ENCODE measurements at places on chromosomes 2 and 18.
A peak's percentile ranks its signal among the peaks of the same experiment; 100 is the strongest.

DNA sequence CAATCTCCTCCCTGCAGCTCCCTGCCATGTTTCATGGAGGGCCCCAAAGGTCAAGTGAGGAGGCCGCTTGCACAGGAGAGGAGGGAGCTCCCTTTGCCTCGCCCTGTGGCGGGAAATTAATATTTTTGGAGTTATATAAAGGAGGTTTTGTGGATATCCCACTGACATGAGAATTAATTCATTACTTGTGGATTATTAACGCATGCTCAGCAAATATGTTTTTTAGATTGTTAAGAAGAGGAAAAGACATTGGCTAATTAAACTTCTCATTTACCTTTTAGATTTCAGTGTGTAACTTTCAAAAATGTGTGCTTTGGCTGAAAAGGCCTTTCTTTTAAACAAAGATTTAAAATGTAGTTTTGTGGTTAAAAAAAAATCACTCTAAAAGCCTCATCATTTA, 474.0 kb downstream of the SOCS6 start:
- DNase-seq, result no peak

DNA sequence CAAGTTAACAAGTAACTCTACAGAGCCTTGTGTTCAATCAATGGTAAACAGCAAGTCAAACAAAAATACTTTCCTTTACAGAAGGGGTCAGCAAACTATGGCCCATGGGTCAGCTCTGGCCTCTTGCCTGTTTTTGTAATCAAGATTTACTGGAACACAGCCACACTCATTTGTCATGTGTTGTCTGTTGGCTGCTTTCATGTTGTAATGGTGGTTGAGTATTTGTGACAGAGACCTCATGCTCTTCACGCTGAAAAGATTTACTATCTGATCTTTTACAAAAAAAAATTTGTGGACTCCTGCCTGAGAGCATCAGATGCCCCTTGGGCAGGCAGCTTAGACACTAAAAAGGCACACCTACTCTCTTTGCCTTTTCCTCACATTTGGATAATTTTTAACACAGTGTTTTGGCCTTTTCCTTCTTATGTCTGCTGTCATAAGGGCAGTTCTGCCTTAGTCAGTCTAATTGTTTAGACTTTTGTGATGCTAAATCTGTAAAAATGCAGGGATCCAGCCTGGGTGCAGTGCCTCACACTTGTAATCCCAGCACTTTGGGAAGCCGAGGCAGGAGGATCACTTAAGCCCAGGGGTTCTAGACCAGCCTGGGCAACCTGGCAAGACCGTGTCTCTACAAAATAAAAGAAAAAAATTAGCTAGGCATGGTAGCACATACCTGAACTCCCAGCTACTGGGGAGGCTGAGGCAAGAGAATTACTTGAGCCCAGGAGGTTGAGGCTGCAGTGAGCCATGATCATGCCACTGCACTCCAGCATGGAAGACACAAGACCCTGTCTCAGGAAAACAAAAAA, 18.3 kb downstream of the IL1B start:
- DNase-seq, result no peak

GRCh38 chr2:86254576-86255538, 55.6 kb downstream of the MRPL35 start:
- DNase-seq, result no peak

DNA sequence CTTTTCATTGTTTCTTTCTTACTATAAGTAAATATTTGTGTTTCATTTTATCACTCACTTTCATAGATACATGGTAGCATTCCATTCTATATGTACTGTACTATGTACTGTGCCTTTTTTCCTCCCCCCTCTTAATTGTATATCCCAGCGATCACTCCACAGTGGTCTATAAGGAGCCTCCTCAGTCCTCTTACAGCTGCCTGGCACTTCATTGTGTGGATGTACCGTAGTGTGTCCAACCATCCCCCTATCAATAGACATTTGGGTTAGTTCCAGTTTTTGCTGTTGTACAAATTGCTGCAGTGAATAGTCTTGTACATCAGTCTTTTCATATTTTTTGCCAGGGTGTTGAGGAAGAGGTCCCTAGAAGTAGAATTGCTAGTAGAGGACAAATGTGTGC, 21.4 kb upstream of the DRC1 start:
- DNase-seq, result no peak

GRCh38 chr2:74835831-74836674, 2.1 kb downstream of the HK2 start:
- peak; percentile 32 for DNase-seq

DNA sequence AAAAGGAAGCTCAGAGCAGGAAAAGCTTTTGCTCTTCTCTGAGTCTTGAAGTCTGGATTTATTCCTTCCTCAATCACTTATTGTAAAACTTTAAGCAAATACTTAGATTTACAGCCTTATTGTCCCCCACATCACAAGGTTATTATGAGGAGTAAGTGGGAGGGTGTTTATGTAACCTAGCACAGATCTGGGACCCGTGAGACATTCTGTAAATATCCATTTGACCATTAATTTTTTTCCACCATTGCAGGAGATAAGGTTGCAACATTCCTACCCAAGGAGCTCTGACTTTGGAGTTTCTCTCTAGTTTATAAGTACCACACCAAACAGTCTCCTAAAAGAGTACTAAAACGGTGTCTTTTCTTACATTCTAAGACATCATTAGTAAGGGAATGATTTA, 52.1 kb upstream of the CTIF start:
- peak; percentile 43 for DNase-seq

DNA sequence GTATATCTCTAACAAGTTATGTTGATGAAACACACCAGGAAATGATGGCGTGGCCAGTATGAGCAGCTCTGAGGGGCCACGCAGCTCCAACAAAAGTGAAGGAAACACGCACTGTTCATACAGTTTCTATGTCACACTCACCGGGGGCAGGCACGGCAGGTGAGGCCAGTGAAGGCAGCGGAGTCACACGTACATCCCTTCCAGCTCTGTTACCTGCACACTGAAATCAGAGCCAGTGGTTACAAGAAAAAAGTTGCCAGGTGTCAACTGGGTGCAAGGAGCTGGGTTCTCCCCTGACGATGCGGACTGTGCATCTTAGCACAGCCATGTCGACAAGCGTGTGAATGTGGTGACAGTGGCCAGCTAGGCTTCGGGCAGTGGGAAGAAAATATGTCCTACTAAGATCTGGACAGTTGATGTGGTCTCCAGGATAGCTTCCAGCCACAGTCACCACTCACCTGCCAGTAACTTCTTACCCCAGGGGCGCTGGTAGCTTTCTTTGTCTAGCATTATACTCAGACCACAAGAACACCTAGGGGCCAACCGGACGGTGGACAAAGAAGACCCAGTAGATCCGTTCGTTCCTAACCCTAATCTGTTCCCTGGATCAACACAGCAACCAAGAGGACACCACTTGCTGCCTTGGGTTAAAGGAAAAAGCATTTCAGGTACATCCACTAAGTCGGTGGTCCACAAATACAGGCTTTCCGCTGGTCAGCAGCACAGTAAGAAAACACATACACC, 10.1 kb downstream of the HJURP start:
- no peak for DNase-seq

DNA sequence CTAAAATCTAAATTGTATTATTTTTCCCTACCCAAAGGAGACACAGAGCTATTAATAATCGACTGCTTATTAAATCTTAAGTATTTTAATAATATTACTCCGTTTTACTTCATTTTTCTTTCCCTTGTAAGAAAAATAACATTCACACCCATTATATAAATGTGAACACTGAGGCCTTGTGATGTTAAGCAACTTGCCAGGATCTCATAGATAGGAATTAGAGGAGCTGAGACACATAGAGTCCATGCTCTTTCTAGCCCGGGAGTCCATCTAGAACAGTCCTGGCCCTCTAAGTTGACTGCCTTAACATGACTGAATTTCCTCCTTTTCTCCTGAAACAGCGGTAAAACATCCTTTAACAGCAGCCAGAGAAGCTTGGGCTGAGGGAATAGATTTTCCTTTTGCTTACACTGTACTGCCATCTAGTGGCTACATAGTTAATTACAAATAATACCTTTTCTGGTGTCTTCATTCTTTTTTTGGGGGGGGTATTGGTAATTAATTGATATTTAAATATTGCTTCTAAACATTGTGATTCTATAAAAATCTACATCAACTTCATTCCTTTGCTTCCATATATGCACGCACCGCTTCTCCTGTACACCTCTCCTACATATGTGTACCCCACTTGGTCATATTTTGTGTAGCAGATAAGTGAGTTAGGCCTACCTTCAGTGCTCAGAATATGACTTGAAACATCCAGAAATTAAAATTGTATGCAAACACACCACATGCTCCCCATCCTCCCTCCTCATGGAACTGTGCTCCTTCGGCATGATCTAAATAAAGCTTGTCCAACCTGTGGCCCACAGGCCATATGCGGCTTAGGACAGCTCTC, 125.8 kb upstream of the HNMT start:
- peak; percentile 53 for DNase-seq

DNA sequence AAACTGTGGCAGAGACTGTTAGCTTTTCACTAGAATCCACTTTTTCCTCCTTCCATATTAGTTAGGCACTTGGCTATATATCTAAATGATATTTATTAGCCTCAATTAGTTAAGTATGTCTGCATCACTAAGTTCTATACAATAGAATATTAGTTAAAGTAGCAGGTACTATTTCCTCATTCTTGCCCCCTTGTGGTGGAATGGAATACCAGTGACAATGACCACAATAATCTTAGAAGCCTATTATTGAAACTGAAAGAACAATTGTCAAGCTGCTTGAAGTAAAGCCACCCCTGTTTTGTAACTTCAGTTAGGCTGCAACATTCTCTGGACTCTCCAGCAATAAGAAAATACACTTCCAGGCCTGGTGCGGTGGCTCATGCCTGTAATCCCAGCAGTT, 476.3 kb upstream of the VWC2L start:
- DNase-seq, result peak; percentile 12

DNA sequence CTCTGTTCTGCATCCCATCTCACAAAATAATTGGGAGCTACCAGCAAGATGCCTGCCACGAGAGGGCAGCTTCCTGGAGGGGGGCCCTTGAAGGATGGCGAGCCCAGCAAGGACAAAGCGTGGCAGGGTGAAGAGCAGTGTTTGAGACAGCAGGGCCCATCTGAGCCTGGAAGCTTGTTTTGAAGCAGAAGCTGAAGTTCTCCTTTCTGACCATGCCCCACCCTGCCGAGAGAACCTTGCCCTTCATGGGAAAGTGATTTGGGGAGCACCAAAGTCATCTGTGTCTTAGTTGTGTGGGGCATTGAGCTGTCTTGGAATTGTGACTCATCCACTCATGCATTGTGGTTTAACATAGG, 216.3 kb downstream of the BCL11A start:
- no peak for DNase-seq

DNA sequence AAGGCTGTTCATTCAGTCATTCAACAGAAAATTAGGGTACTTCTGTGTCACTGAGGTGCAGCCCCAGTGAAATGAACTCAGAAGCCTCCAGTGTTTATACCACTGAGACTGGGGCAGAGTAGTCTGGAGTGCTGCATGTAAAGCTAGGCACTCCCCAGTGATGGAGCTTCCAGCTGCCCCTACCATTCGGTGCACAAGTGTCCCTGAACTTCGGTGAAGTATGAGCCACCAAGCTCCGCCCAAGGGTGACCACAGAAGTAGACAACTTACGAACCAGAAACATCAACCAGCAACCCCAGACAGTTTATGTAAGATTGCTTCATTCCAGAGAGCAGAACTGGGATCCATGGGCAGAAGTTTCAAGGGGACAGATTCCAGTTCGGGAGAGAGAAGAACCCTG, 70.6 kb upstream of the FOSL2 start:
- no peak for DNase-seq

- no peak for DNase-seq
These were observed 864.2 kb upstream of the LRATD1 start for GRCh38 chr2:13768274-13768673.

GRCh38 chr2:219475697-219476651, 22.7 kb upstream of the GMPPA start:
- DNase-seq, result peak; percentile 23

GRCh38 chr2:100136310-100136709, 6.1 kb downstream of the AFF3 start:
- no peak for DNase-seq

DNA sequence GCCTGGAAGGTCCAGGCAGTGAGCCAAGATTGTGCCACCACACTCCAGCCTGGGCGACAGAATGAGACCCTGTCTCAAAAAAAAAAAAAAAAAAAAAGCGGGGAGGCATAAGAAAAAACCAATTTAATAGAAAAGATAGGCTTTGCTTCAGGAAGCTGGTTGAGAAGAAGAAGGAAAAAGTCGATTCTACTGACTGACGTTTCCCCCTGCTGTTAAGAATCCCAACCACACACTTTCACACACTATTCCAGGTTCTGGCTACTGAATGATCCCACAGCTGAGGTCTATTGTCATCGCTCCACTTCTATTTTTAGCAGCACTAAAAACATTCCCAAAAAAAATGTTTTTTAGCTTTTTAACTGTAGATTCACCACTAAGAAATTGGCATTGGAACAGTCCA, 6.7 kb upstream of the CHCHD5 start:
- DNase-seq, result peak; percentile 24

- no peak for DNase-seq
These were observed 28.6 kb upstream of the PPP4R1 start for GRCh38 chr18:9642799-9643462.

DNA sequence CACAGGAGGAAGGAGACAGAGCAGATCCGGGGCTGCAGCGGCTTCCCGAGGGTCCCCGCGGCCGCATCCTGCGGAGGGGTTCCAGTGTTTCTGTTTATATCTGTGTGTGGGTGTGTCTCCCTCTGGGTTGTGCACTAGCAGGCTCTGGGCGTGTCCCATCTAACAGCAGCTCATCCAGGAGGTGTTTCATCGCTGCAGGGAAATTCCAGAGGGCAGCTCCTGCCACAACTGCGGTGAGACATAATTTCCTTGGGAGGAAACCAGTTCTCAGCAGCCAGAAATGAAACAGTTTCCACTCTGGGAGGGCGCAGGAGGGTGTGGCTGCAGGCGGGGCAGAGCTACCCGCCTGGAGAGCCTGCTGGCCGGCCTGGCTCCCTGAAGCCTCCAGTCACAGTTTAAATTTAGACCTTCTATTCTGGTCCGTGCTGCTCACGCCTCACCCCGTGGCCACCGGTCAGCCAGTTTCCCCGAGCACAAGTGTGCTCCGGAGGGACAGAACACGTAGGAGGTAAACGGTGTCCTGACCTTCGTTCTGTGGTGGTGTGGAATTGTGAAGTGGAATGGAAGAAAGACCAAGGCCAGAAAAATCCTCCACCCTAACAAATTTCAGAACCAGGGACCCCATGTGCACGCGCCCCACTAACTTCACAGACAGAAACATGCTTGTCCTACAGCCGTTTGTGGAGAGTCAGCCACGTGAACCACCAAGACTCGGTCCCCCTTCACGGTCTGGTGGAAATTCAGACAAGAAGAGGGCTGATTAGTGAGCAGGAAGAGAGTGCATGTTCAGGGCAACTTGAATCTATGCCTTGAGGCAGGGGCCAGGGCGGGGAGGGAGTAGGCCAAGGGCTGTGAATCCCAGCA, 50.2 kb downstream of the TEX44 start:
- peak; percentile 98 for DNase-seq

- DNase-seq, result no peak
These were observed 36.1 kb downstream of the MARCO start for GRCh38 chr2:118978064-118978463.

DNA sequence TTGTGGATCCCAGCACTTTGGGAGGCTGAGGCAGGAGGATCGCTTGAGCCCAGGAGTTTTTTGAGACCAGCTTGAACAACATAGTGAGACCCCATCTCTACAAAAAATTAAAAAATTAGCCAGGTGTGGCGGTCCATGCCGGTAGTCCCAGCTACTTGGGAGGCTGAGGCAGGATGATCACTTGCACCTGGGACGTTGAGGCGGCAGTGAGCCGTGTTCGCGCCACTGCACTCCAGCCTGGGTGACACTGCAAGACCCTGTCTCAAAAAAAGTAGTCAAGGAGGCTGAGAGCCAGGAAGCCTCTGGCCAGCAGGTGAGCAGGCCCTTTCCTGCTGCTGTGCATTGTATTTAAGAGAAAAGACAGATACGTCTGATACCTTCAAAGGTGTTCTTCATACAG, 11.1 kb upstream of the PROC start:
- no peak for DNase-seq
